ENCODE measurements at places on chromosomes 4 and X.

DNA sequence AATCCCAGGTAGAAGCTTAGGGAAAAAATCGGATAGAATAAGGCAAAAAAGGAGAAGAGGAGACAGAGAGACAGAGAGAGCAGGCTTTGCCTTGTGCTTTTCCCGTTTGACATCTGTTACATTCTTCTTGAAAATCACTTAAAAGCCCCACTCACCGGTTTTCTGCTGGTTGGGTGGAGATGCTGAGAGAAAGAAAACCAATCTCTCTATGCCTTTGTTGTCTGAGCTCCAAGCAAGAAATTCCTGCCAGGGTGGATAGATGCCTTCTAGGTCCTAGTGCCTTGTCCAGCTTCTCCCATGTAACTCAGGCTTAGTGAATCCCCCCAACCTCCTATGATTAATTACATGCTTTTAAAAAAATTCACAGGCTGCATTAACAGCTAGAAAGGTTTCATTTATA lies at the start of gene DCX:
Gene DCX (minus strand): TSS at position 210 of the 400 bp plus-strand sequence. CDS start 1,794 bp downstream, outside the sequence.
- no peak for DNase-seq

- DNase-seq = no peak
Measured at GRCh38 chr4:171516694-171517093, 296.5 kb upstream of the GALNTL6 start.

DNA sequence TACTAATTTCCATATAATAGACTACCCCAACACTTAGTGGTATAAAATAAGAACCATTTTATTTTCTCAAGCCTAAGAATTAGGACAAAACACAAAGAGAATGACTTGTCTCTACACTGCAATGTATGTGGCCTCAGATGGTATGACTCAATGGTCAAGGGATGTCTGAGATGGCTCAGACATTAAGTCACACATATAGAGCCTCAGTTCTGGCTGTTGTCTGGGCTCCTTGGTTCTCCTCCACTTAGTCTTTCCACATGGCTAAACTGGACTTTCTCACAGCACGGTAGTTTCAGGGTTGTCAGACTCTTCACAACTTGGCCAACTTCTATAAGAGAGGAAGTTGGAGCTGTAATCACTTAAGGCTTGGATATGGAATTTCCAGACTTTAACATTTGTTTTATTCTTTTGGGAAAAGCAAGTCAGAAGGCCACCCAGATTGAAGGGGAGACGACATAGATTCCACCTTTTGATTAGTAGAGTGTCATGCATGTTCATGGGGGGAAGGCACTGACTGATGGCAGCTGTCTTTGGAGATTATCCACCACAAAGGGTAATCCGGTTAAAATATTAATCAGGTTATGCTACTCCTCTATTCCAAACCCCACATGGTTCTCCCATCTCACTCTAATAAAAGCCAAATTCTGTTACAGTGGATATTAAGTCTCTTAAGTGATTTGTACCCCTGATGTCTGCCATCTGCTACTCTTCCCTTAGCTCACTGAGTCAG lies 9.4 kb downstream of the IL15 start:
- no peak for DNase-seq

DNA sequence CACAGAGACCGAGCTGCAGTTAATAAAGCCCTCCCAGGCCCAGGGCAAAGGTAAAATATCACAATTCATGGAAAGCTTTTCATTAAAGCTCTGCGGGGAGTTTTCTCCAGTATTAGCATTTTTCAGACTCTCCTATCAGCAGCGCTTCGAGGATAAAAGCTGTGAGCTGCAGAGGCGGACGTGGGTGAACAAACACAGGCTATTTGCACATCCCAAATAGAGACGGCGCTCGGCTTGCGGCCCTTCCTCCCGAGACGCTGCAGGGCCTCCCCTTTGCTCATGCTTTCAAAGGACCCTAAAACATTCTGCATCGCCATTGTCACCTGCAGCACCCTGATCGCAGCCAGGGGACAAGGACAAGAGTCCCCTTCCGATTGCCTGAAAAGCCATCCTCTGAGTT lies 97.3 kb downstream of the SORCS2 start:
- no peak for DNase-seq

DNA sequence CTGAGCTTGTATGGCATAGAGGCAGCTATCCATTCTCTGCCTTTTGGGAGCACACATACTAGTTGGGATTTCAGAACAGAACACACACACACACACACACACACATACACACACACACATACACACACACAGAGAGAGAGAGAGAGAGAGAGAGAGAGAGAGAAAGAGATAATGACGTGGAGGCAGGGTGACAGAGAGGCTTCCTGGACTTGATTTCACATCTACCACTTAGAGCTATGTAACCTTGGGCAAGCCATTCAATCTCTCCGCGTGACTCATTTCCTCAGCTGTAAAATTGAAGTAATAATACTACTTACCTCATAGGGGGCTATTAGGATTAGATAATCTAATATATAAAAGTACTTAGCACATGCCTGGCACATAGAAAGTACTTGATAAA lies 12.3 kb upstream of the GRIA3 start:
- no peak for DNase-seq

DNA sequence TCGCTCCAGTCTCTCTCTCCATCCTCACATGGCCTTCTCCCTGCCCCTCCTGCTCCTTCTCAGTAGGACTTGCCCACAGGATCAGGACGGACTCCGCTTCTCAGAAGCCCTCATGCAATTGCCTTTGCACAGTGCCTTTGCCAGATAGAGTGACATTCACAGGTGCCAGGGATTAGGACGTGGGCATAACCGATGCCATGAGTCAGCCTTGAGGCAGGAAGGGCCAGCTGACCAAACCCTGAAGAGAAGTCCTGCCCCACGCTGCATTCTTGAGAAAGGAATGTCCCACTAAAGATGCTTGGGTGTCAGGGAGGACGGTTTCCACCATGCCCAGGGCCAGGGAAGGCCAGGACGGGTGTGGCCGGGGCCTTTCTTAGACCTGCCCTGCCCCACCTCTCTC lies 6.6 kb upstream of the GRPEL1 start:
- DNase-seq = no peak

GRCh38 chr4:80229590-80229989 lies 32.3 kb downstream of the PRDM8 start:
- no peak for DNase-seq

Measured in upper lobe of right lung (tissue), 1 donor.